ENCODE measurements at places on chromosomes 7 and 10.

- DNase-seq: no peak
These were observed 33.4 kb upstream of the AFAP1L2 start for GRCh38 chr10:114437473-114438292.

- DNase-seq: no peak
These were observed 6.1 kb downstream of the COL1A2 start for GRCh38 chr7:94400643-94401427.

GRCh38 chr7:16923019-16923418 is 41.2 kb upstream of the AGR3 start:
- DNase-seq: no peak

DNA sequence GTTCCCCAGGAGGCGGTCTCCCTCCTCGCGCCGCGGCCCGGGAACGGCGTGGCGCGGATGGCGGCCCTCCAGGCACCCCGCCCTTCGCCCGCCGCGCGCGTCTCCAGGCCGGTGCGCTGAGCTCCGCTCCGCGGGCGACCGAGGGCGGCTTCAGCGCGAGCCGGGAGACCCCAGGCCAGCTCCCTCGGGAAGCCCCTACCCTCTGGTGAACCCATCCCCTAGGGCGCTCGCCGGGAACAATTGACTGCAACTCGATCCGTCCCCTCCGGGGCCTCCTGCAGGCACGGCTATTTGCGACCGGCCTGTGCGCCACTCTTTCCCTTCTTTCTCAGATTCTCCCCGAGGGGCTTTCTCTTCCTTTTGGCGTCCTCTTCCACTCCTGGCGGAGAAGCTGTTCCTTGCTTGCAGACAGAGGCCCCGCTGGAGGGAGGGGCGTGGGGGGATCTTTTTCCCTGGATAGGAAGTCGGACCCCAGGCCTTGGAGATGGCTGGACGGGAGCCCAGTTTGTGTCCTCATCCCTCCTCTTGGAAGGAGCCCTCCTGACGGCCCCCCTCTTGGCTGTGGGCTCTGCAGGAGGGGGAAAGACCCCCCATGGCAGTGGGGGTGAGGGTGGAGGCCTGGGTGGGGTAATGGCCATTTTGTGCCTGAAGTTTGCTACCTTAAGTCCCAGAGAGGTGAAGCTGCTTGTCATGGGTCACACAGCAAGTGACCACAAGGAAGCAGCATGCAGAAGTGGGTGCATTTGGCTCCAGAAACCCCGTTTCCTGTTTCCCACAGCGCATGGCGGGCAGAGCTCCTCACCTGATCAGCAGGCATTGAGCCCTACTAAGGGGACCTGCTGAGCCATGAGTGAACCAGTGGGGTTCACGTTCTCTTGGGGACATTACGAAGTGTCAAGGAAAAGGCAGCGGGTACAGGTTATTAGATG is 171.2 kb upstream of the TNRC18 start:
- DNase-seq: no peak
